ENCODE measurements at places on chromosomes 3 and 15.

GRCh38 chr3:40624189-40624769, 99.5 kb downstream of the ZNF621 start:
- no peak for DNase-seq

DNA sequence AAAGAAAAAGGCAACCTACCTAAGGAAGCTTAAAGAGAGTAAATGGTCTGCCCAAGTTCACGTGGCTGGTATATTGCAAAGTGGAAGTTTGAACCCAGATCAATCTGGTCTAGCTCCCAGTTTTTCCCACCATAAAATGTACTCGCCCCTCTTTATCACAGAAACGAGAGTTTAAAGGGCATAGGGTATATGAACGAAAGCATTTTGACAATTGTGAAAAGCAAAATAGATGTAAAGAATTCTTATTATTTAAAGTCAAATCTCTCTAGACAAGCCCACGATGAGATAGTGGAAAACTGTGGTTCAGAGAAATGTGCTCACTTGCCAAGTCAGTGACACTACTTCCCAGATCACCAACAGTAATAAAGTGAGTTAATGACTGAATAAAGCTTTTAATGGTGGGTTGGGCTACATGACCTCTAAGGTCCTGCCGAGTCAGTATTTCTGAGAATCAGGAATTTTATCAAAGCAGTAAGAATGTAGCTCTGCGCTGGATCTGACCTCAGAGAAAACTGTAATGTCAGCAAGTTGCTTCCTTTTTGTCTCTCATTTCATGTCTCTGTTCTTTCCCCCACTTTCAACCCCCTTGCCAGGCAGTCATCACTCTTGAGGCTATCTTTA, 23.3 kb upstream of the NEO1 start:
- no peak for DNase-seq

GRCh38 chr3:183485093-183485492, 56.7 kb upstream of the MCF2L2 start:
- no peak for DNase-seq

DNA sequence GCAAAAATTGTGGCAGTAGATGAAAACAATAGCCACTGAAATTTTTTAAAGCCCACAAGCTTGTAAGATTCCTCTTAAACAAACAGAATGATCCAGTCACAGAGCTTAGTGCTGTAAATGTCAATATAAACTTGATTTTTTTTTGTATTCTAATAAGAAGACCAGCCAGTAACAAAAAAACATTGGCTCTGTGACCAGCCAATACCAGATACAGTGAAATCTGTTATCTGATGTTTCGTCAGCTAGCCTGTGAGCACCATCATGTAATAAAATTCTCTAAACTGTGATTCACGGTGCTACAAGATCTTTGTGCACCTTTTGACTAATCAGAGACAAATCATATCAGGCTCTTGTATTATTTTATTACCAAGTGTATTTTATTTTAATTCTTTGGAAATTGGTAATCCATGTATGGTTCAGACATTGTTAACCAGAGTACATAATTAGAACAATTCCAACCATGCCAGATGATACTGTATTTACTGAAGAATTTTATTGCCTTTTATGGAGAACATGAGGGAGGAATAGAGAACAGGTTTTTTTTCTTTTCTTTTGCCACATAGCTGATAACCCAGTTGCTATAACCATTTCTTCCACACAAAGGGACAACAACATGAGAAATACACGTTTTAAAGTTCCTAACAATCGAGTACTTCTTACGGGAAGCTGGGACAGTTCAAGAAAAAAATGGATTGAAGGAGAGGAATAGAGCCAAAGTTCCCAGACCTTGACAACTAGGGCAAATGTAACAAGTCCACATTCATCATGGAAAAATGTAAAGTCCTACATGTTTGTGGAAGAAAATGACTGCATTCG, 71.9 kb downstream of the FILIP1L start:
- DNase-seq, result no peak

GRCh38 chr15:87582169-87582568, 674.4 kb downstream of the NTRK3 start:
- DNase-seq, result no peak

- DNase-seq, result no peak
Measured at GRCh38 chr3:13746385-13746784, 133.5 kb downstream of the WNT7A start.

GRCh38 chr3:196775938-196776337, 36.3 kb downstream of the PAK2 start:
- no peak for DNase-seq

DNA sequence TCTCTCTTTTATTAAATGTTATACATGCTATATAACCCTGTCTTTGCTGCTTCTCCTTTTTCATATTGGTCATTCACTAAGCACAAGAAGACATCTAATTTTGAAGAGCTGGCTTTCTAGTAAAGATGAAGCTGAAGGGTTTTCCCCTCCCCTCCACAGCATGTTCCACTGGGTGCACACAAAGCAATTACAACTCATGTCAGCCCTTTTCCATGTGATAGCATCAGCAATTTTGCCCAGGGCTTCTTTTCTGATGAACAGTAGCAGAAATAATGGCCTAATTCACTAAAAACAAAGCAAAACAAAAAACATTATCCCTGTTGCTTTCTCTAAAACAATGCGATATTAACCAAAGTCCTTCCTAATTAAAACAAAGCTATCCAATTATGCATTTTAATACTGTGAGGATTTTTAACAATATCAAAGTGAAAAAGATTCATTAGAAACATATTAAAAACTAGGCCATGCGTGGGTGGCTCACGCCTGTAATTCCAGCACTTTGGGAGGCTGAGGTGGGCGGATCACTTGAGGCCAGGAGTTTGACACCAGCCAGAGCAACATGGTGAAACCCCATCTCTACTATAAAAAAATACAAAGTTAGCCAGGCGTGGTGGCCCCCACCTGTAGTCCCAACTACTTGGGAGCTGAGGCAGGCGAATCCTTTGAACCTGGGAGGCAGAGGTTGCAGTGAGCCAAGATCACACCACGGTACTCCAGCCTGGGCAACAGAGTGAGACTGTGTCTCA, 12.2 kb upstream of the PIK3R4 start:
- no peak for DNase-seq

GRCh38 chr3:119580067-119580760, 922 bp downstream of the ADPRH start:
- no peak for DNase-seq

- peak; percentile 27 for DNase-seq
Measured at GRCh38 chr3:129398803-129399144, 29.7 kb downstream of the EFCAB12 start.

DNA sequence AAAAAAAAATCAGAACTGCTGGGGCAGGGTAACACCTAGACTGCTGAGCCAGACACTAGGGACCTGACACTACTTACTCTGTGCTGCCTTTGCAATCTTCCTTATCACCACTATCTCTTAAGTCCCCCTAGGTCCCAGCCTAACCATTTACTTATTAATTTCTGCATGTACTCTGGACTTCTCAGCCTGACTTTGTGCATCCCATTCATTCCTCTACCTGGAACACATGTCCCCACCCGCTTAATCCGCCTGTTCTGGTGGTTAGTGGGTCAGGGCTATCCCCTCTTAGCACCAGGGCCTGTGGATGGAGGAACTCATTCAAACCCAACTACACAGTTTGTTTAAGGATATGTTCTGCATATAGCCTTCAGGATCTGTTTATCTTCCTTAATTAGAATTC, 5.0 kb upstream of the CACNA1D start:
- no peak for DNase-seq

- DNase-seq, result no peak
Measured at GRCh38 chr15:99727330-99727729, 5.9 kb downstream of the LYSMD4 start.

DNA sequence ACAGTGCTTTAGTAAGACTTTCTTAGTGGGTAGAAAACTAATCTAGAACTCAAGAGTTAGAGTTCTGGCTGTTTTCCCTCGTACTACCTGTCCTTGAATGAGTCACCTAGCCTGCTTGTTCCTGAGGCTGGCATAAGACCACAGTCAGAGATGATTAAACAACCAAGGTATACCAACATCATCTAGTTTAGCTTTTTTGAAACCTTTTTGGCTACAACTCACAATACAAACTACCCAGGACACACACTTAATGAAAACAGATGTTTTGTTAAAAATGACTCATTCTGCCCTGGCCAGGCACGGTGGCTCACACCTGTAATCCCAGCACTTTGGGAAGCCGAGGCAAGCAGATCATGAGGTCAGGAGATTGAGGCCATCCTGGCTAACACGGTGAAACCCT, 4.6 kb downstream of the MCCC1 start:
- DNase-seq, result no peak

DNA sequence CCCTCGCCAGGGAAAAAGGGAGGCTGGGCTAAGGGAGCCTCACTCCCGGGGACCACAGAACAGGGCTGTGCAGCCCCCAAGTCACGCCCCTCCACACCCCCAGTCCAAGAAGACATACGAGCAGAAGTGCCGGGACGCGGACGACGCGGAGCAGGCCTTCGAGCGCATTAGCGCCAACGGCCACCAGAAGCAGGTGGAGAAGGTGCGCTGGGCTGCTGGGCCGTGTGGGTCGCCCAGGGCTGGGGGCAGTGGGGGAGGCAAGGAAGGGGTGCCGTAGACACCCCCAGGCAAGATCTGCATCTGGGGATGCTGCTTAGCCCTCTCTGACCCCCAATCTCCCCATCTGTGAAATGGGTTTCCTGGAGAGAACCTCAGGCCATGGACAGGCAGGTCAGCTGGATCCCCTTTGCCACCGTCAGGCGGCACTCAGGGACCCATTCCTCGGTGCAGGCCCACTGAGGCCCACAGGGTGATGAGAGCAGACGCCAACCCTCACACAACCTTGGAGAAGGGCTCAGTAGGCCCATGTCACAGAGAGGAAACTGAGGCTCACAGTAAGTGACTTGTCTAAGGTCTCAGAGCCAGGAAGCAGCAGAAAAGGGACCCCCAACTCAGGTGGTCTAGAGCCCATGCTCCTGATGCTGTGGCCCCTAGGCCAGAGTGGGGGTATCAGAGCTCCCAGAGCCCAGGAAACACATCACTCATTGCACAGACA, 33.7 kb downstream of the PSTPIP1 start:
- no peak for DNase-seq

GRCh38 chr3:119161240-119161639, 12.2 kb upstream of the UPK1B start:
- DNase-seq, result no peak

DNA sequence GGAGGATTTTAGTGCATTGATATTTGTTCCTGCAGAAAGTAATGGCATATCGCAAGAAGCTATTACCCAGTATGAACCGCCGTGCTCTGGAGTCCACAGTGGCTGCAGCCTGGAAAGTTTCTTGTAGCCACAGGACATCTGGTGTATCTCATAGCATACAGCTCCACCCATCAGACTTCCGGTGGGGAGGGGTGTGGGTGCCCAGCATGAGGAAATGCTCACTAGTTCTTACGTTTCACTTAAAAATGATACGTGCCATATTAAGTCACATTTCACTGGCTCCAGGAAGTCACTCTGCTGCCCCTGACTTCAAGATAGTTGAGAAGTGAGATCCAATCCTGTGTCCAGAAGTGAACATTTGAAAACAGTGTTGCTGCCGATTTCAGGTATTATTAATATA, 990.4 kb downstream of the GBE1 start:
- no peak for DNase-seq

DNA sequence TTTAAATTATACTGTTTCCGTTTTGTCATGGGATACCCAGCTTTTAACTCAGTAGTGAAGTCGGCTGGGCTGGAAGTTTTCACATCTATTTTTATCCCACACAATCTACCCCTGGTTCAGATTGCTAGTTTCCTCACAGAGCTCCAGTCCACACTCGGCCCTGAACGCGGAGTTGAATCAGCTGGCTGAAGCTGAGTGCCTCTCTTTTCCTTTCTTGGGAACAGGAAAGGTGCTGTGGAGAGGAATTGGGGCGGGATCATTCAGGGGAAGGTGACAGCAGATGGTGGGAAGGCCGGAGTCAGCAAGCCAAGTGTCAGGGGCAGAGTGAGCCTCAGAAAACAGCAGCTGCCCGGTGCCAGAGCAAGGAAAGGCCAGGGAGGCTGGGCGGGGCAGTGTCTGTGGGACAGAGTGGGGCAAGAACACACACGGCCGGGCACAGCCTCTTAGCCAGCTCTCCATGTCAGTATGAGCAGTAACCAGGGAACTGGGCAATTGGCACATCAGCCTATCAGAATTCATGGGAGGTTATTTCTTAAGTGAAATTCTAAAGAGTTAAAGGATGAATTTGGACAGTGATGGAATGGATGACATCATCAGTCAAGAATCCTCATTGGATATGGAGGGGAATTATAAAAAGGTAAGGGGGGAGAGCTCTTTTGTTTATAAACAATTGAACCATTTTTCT, 135.7 kb upstream of the IL12A start:
- DNase-seq, result no peak

DNA sequence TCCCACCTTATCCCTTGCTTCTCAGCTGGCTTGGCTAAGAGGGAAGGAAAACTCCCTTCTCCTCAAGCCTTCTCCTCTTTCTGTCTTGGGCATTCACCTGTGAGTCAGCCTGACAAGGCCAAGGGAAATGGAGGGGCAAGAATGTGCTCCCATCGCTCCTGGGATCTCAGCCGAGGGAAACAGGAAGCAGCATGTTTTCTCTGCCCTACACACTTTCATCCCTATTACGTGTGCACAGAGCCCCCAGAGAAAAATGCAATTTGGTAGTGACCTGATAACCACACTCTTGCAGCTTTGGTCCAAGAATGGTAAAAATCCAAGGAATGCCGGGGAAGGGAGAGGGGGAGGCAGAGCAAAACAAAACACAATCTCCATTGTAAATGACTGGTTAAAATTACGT, 32.9 kb upstream of the MTMR10 start:
- DNase-seq, result no peak

DNA sequence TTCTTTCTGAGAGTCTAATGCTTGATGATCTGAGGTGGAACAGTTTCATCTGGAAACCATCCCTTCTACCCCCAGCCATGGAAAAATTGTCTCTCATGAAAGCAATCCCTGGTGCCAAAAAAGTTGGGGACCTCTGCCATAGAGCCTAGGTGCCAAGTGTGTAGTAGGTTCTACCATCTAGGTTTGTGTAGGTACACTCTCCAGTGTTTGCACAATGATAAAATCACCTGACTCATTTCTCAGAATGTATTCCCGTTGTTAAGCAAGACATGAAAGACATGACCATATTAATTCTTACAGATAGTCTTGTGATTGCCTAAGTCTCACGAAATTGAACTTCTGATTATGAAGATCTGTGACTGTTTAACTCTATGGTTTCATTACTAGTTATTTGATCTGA, 68.6 kb downstream of the KAT2B start:
- DNase-seq, result no peak

GRCh38 chr3:66224220-66224619, 3.4 kb downstream of the SLC25A26 start:
- no peak for DNase-seq

GRCh38 chr3:182241766-182242488, 530.2 kb downstream of the SOX2 start:
- no peak for DNase-seq

DNA sequence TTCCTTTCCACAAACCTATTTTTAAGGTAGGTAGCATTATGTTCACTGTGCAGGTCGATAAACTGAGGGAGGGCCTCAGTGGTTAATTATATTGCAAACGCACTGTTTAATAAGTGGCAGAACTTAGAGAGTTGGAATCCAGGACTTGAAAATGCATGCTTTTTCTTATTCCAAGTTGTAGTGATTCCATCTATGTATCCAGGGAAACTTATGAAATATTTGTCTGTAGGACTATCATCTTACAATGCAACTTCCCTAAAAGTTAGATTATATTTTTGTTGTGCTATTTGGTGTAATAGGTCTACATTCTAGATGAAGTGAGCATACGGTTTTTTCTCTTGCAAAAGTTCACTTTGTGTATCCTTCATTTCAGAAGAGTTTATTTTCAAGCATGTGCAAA, 419.5 kb downstream of the NAALADL2 start:
- no peak for DNase-seq

- DNase-seq, result no peak
Measured at GRCh38 chr3:115890579-115890978, 267.3 kb downstream of the GAP43 start.

GRCh38 chr15:58287891-58288290, 143.9 kb upstream of the LIPC start:
- no peak for DNase-seq
